Kasumi-1 (cell line): ENCODE measurements at places on chromosomes 5 and 9.

DNA sequence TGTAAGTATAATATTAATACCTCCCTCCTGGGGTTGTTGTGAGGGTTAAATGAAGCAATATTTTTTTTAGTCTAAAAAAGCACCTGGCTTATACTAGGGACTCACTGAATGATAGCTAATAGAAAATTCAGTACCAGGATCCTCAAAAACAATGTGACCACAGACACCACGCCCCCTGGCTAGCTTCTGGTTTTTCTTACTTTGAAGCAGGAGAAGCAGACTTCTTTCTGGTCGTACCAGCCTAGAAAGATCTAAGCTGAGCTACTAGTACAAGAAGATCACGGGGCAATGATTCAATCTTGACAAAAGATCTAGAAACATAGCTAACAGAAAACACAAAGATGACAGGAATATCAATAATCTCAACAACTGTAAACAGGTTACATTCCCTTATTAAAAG lies 218.5 kb upstream of the SLC30A5 start:
- no peak for DNase-seq

DNA sequence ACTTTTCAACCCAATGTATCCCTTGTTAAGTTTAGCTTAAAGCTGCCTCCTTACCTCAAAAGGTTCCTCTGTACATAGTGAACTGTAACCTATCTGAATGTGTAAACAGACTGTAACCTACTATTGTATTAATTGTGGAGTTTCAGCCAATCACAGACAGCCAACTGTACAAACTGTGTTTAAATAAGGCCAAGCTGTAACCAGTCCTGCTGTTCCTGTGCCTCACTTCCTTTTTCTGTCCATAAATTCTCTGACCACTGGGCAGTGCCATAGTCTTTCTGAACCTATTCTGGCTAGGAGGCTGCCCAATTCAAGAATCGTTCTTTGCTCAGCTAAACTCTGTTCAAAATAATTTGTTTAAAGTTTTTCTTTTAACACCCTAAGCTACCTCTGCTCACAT lies 74.7 kb upstream of the DAPK1 start:
- no peak for DNase-seq

GRCh38 chr9:93900436-93900819 lies 54.7 kb downstream of the BARX1 start:
- no peak for DNase-seq

GRCh38 chr5:154984946-154985516 lies 28.5 kb upstream of the KIF4B start:
- DNase-seq: no peak

- DNase-seq: no peak
Observed at GRCh38 chr5:148381906-148382305, 1.9 kb upstream of the FBXO38 start.

DNA sequence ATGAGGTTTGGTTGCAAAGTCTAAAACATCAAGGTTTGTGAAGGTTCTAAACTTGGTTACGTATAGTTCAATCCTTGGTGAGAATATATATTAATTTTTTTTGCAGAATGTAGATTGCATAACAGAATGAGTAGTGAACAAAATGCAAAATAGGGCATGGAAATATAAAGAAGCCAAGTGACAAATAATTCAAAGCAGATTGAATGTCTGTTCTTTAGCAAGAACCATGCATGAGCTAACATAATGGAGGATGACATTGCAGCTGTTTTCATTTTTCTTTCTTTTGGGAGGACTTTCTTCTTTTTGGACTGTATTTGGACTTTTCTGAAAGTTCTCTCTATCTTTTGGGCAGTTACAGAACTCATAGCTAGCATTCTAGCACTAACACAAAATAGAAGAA lies 194.8 kb upstream of the MRPS30 start:
- no peak for DNase-seq

GRCh38 chr9:126009047-126009446 lies 261.9 kb downstream of the PBX3 start:
- DNase-seq: no peak

DNA sequence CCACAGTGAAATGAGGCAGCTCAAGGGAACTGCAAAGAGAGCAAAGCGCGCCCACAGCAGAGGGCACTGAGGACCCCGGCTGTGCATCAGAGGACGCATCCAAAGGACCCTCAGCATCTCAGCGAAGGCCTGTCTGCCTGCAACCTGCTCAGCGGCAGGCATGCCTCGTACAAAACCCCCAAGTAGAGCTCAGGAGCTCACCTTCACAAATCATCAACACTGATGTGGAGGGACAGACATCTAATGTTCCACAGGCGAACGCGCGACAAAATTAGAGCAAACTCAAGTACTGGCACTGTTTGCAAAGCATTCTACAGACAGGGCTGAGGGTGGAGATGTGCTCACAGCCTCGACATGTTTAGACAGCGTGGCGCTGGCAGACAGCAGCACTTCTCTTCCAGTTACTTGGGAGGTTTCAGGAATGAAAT lies 81.0 kb downstream of the DCP2 start:
- DNase-seq: no peak

- DNase-seq: no peak
Observed at GRCh38 chr9:136381311-136381710, 7.8 kb upstream of the CARD9 start.

DNA sequence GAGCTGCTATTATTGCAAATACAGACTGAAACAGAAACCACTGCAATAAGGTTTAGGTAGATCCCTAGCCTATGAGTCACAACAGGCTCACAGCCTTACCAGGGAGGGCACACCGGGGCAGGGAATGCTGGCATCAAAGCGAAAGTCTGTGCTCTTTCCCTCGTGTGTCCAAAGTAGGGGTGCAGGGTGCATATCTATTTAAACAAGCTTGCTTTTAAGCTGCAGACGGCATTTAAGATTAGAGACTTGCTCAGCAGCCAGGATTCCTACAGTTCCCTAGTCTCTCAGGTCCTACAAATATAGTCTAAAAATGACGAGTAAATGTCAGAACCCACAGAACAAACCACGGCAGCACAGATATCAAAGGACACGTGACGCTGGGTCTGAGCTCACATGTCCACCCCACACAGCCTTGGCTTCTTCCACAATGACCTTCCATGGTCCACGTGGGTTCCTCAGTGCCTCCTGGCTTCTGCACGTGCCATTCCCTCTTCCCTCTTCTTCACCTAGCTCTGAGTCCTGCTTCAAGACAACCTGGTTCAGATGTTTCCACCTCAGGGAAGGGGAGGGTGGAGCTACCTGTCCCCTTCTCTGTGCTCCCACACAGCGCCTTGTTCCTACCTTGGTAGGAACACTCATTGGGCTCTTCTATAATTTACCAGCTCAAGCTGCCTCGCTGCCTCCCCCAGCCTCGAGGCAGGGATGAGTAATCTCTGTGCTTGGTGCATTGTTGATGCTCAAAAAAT lies 193.2 kb downstream of the MAPKAP1 start:
- no peak for DNase-seq

DNA sequence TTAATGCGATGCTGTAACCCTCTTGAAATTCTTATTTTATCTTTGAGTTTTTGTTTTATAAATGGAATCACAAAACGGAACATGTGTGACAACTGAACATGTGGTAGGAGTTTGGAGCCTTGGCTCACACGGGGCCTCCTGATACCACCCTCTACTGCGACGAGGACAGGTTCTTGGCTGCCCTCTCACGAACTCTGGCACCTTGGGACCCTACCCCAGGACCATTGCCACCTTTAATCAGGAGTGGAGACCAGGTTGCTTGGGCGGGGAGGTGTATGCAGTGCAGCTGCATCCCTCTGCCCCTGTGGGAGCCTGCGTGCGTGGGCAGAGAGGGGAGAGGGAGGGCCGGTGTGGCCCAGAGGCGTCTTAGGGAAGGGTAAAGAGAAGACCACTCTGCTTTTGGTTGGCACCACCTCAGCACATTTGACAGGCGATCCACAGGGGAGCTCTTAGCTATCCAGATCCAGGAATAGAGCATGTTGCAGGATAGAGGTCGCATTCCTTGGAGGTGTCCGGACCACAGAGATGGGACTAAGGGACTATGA lies 753.9 kb upstream of the PTPRD start:
- no peak for DNase-seq

DNA sequence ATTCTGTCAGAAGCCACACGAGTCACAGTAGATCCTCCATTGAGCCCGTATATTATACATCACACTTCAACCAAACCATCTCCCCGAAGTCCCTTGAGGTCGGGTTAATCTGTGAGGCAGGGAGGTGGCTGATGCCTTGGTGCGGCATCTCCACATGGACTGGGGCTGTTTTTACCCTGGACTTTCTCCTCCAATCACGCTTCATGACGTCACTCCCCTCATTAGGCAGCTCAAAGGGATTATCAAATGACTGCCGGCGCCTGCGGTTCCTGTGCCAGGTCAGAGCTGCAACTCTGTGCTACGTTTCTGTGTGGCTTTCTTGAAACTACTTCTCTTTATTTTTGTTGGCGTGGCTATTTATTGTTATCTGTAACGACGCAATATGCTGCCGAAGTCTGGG lies 53.7 kb downstream of the TMOD1 start:
- DNase-seq: no peak

- no peak for DNase-seq
Observed at GRCh38 chr5:96636046-96636445, 26.1 kb upstream of the CAST start.

GRCh38 chr5:107361945-107362344 lies 308.8 kb downstream of the EFNA5 start:
- DNase-seq: peak; percentile 5

DNA sequence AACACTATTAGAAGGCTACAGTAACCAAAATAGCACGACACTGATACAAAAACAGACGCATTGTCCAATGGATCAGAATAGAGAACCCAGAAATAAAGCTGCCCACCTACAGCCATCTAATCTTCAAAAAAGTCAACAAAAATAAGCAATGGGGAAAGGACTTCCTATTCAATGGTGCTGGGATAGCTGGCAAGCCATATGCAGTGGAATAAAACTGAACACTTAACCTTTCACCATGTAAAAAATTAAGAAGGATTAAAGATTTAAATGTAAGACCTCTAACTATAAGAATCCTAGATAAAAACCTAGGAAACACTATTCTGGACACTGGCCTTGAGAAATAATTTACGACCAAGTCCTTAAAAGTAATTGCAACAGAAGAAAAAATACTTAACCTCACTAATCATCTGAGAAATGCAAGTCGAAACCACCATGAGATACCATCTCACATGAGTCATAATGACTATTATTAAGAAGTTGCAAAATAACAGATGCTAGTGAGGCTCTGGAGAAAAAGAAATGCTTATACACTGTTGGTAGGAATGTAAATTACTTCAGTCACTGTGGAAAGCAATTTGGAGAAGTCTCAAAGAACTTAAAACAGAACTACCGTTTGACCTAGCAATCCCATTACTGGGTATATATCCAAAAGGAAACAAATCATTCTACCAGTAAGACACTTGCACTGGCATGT lies 203.3 kb upstream of the CDH9 start:
- no peak for DNase-seq

DNA sequence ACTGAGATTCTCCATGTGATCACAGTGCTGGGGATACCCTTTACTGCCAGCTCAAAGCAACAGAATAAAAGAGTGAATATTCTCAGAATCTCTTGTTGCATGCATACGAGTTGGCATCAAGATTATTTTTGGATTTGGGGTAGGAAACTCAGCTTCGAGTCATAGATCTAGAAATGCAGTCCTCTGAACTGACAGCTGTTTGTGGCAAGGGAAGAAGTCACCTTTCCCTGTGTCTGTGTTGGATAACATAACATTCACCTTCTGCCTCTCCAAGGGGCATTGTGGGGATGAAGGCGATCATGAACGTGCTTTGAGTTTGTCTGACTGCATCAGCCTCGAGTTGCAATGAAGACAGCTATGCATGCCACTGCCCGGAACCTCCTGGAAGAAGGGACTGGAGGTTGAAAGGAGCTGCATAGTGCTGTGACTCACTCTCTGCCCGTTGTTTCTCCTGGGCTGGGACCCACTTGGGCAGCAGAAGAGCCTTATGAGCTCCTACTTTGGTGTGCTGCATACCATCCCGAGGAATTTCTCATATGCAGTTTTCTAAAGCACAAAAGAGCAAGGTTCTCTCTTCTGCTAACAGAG lies 231.7 kb downstream of the ARHGAP26 start:
- DNase-seq: peak; percentile 61

DNA sequence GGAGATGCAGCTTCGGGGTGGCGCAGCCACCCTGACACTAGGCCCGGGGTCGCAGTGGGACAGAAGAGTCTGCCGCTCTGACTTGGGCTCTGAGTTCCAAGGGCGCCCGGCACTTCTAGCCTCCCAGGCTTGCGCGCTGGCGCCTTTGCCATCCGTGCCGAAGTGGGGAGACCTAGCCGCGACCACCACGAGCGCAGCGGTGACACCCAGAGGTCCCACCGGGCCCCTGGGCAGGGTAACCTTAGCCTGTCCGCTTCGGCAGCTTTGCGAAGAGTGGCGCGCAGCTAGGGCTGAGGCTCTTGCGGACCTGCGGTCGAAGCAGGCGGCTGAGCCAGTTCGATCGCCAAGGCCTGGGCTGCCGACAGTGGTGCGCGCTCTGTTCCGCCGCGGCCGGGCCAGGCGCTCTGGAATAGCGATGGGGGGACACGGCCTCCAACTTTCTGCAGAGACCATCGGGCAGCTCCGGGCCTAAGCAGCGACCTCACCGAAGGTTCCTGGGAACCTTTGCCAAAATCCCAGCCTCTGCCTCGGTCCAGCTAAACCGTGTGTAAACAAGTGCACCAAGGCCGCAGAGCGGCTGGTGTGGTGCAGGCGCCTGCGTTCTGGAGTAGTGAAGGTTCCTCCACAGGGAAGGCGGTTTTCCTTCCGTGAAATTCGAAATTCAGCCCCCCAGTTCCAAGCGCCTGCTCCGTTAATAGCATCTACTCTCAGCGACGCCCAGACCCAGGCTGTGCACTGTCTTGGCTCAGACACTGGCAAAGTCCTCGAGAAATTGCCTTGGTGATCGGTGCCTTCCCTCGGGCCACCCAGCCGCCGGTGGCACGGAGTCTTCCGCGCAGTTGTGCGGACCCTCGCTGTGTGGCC lies 7.4 kb downstream of the TLX3 start:
- no peak for DNase-seq

- DNase-seq: peak; percentile 80
Observed at GRCh38 chr5:142014911-142015584, 2.2 kb upstream of the GNPDA1 start.

GRCh38 chr9:99012957-99013512 lies 69.3 kb downstream of the COL15A1 start:
- no peak for DNase-seq

DNA sequence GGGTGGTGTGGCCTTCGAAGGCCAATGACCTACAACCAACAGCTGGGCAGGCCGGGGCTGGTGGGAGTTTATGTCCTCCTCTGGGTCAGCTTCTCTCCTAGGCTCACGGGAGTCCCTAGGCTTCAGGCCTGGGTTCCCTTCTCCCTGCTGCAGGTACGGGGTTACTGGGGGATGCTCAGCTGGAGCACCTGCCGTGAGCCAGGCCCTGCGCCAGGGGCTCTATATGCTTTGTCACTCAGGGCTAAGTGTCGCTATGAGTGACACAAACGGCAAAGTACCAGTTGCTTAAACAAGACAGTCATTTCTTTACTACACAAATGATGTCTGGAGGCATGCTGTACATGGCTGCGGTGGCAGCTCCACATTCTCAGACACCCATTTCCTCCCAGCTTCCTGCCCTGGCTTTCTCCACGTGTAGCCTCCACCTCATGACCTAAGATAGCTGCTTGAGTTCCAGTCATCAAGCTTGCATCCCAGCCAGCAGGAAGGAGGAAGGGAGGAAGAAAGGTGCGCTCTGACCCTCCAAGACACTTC lies 22.5 kb upstream of the NINJ1 start:
- DNase-seq: no peak

- no peak for DNase-seq
Observed at GRCh38 chr5:1474183-1474839, 29.1 kb upstream of the SLC6A3 start.

GRCh38 chr9:123424552-123425225 lies 68.7 kb downstream of the CRB2 start:
- DNase-seq: no peak
